GM03348 (cell line): ENCODE measurements at places on chromosomes 1 and 21.
A peak's percentile ranks its signal among the peaks of the same experiment; 100 is the strongest.

GRCh38 chr21:44593598-44594405, 1.5 kb upstream of the KRTAP10-6 start:
- no peak for DNase-seq

DNA sequence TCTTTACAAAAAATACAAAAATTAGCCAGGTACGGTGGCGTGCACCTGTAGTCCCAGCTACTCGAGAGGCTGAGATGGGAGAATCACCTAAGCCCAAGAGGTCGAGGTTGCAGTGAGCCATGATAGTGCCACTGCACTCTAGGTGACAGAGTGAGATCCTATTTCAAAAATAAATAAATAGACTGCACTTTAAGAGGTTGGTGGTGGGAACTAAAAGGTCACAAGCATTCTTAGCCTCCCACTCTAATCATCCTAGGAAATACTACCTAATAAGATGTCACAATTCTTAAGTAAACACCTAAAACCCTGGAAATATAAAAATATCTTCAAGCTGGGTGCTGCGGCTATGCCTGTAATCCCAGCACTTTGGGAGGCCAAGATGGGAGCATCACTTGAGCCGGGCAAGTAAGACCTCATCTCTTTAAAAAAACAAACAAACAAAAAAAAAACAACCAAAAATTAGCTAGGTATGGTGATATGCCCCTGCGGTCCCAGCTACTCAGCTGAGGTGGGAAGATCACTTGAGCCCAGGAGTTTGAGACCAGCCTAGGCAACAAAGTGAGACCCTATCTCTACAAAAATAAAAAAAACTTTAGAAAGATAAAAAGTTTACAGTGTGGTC, 4.1 kb downstream of the DCAF8 start:
- DNase-seq: no peak

DNA sequence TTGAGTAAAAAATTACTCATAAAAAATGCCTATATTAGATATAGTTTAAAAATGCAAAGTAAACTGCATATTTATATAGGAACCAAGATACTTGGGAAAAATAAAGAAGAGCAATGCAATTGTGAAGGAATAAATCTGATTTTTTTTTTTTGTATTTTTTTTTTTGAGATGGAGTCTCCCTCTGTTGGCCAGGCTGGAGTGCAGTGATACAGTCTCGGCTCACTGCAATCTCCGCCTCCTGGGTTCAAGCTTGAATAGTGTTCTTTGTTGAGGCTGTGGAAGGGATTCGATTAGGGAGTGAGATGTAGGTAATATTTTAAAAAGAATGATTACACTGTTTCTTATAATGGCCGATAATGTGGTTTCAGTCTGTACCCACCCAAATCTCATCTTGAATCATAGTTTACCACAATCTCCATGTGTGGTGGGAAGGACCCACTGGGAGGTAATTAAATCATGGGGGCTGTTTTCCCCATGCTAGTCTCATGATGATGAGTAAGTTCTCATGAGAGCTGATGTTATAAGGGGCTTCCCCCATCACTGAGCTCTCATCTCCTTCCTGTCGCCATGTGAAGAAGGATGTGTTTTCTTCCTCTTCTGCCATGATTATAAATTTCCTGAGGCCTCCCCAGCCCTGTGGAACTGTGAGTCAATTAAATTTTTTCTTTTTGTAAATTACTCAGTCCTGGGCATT, 1765.9 kb downstream of the PLA2G4A start:
- DNase-seq: no peak

- DNase-seq: peak; percentile 67
These were observed 402.1 kb downstream of the SETD4 start for GRCh38 chr21:35658242-35658641.

DNA sequence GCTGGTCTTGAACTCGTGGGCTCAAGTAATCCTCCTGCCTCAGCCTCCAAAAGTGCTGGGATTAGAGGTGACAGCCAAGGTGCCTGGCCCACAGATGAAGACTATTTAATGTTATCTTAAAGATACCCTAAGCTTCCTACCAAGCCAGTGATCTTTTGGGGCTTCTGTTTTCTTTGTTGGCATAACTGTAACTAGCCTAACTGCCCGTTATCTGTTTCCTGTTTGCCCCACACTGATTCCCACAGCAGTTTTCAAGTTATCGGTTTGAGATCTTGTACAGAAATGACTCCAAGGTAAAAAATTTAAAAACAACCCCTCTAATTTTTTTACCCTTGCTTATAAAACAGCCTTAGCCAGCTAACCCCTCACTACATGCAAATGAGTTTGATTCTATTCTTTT, 12.4 kb downstream of the SELL start:
- DNase-seq: no peak

- no peak for DNase-seq
These were observed 81.3 kb downstream of the CDC14A start for GRCh38 chr1:100433563-100433962.

DNA sequence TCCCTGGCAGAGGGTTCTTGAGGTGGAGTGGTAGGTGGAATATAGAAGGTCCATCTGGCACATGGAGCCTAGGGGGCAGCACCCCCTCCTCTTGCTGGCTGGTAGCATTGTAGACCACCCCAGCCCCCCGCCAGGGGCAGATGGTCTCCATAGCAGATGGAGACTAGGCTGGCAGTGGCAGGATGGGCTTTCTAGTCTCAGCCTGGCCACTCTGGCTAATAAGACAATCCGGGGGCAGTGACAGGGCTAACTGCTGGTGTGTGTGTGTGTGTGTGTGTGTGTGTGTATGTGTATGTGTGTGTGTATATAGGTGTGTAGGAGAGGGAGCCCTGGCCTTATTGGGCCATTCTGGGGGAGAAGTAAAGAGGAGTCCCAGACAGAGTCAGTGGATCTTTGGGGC, 16.1 kb downstream of the UTP11 start:
- DNase-seq: no peak

DNA sequence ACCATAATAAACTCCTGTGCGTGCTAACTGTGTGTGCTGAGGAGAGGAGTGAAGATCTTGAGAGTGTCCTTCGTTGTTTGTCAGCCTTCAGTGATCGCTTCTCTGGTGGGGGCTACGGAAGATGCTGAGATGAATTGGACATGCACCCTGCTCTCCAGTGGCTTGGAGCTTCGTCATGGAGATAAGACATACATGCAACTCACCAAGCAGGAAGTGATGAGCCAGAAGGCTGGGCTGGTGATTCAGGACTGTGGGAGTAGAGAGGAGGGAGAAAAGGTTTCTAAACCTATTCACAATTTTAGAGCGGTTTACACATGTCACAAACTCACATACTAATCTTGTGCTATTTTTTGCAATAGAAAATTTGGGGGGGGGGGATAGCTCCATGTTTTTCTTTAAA, 128.9 kb upstream of the ADAR start:
- peak; percentile 82 for DNase-seq

- no peak for DNase-seq
These were observed 16.3 kb upstream of the MTARC1 start for GRCh38 chr1:220770245-220770913.

DNA sequence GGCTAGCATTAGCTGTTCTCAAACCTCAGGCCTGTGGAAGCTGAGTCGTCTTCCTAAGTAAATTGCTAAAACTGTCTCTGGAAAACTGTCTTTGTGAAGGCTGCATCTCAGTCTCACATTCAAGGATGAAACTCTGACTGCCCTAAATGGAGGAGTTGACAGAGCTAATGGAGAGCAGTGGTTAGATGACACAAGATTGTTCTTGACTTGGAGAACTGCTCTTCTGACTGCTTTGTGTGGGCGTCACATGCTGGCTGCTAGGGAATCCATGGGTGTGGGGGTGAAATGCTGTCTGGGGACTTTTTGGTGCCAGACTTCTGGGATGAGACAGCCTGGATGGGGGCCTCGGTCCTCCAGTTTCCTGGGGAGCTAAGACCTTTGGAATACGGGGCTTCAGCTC, 24.5 kb upstream of the TSPAN2 start:
- DNase-seq: peak; percentile 63

DNA sequence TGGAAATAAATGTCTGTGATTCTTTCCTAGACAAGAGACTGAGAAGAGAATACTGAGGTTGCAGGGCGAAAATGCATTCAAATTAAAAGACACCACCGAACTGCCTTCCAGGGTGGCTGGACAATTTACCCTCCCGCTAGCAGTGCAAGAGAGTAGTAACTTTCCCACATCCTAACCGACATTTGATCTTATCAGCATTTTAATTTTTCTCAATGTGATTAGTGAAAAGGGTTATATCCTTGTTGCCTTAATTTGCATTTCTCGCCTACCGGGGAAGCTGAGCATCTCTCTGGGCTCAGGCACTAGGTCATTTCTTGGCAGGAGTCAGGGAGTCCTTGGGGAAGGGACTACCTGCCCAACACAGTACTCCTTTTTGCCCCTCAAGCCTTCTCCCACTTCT, 2.8 kb downstream of the TNFRSF8 start:
- no peak for DNase-seq

GRCh38 chr21:45996311-45997204, 15.0 kb downstream of the COL6A1 start:
- no peak for DNase-seq

DNA sequence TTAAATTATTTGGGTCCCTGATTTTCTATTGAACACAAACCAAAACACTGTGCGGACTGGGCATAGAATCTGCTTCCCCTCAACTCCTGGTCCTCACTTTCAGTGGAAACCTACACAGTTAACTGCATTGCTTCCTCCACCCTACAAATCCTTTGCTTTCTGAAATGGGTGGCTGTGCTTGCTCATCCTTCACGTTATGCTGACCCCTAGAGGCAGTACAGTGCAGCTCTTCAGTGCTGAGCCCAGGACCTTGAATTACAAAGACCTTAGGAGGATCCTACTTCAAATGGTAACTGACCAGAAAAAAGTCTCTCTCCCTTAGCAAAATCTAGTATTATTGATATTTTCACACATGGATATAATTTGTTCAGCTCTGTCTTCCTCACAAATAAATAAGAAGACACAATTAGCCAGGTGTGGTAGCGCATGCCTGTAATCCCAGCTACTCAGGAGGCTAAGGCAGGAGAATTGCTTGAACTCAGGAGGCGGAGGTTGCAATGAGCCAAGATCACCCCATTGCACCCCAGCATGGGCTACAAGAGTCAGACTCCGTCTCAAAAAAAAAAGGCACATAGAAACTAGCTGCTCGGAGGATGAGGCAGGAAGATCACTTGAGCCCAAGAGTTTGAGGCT, 63.4 kb upstream of the L1TD1 start:
- DNase-seq: peak; percentile 71

DNA sequence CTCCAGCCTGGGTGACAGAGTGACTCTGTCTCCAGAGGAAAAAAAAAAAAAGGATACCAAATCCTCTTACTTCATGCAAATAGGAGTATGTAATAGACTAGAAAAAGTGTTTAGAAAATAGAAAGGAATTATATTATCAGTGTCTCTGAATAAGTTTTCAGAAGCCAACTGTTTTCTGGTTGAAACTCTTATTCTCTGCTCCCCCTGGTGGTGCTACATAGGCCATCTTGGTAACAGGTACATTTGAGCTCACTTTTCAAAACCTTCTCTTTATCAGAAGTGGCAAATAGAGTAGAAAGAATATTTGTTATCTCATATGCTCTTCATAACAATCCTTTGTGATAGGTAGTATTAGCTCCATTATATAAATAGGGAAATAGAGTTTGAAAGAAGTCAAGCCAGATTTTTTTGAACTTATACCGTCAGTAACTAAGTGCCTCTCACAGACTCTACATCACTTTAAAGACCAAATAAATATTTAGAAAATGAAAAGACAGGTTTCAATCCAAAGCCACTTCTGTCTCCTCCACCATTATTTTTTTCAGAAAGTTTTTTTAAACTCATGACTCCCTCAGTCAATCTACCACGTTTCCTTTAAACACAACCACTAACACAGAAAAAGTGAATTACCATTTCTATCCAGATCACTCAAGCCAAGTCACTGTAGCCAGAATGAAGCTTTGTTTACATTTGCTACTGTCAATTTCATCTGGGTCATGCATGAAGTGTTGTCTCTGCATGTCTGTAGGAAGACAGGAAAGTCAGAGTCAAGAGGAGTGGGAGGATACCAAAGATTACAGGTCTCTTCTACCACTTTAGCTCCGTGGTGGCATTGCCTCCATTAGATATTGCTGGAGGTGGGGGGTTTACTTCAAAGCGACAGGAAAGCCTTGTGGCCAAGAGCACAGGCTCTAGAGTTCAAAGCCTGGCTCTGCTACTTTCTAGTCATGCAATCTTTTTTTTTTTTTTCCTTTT, 45.6 kb downstream of the IL23R start:
- DNase-seq: peak; percentile 11

DNA sequence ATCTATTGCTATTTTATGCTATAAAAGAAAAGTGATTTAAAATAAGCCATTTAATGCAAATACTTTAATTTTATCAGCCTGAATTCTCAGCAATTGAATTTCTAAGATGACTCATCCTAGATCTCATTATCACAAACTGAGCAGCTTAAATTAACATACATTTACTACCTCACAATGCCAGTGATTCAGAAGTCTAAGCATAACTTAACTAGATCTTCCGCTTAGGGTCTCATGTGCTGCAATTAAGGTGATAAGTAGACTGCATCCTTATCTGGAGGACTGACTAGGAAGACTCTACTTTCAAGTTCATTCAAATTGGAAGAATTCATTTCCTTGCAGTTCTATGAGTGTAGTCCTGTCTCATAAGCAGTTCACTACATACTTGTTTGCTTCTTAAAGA, 286.6 kb downstream of the COL11A1 start:
- DNase-seq: no peak

- no peak for DNase-seq
These were observed 12.3 kb downstream of the CHIT1 start for GRCh38 chr1:203217139-203217655.

GRCh38 chr1:25564777-25565574, 21.6 kb downstream of the LDLRAP1 start:
- no peak for DNase-seq

- DNase-seq: peak; percentile 90
These were observed 111.1 kb downstream of the NAV1 start for GRCh38 chr1:201649761-201650622.

DNA sequence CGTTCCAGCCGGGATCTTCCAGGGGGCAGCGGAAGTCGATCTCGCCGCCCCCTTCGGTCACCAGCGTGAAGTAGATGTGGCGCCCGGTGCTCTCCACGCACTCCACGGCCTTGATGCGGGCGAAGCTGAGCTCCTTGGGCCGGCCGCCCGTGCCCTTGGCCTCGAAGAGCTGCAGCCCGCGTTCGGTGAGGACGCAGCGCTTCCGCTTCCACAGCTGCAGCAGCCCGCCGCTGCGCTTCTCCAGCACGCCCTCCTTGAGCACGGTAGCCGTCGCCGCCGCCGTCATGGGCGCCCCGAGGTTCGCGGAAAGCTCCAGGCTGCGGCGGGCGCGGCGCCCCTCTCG, 516 bp downstream of the PHLDA3 start:
- DNase-seq: peak; percentile 44

DNA sequence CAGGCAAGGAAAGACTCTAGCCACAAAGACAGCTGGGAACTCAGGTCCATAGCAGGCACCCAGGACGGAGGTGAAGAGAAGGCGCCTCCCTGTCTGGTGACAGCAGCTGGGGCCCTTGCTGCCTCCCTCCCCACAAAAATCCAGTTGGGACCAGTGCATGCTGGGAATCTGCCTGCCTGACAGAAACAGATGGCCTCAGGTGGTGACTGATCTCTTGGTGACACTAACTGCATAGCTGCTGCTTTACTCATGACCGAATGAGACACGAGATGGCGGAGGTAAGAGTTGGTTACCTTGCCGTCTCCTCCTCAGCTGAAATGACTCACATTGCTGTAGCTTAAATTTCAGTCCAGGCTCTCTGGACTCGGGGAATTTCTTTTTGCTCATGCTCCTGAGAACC, 130.3 kb downstream of the FGGY start:
- DNase-seq: peak; percentile 35
